ENCODE measurements at places on chromosomes 13 and 19.

- DNase-seq, result no peak
Observed at GRCh38 chr13:36752673-36753072, 66.3 kb upstream of the RFXAP start.

DNA sequence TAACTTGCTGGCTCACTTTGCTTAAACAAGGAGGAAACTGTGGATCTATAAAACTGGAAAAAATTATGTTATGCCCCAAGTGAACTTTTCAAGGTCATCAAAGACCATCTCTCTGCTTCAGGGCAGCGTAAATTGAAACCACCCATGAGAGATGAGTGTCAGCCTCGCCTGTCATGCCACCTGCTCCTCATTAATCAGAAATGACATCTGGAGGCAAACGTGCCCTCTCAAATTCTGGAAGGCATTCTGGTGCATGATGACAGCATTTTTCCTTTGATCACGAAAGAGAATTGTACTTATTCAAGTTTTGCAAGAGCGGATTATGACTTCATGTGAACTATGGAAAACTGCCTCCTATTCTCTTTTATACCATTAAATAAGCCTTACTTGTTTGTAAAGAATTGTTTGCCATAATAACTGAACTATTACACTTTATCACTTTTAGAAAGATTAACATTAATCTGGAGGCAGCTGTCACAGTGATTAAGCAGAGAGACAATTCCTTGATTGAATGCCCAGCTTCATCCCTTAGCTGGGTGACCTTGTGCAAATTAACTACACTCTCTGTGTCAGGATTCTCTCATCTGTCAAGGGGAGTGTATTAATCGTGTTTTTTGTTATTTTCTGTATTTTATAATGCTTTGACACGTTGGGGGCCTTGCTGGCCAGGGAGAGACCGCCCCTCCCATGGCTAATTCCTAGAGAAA is 17.0 kb upstream of the SACS start:
- no peak for DNase-seq

DNA sequence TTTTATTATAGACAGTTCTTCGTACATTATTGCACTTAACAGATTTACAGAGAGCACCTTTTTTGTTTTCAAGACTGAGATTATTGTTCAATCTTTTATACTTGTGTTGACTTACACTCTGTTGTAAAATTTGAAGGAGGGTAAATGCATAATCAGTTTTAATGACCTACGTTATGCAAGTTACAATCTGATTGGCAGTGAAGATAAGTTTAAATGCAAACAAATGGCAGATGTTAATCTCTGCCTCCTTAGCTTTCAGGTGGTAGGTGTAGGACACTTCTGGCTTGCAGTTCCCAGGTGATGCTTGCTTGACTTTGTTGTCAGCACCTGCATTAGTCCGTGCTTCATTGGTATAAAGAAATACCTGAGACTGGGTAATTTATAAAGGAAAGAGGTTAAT is 424.9 kb downstream of the FGF9 start:
- DNase-seq, result no peak

- no peak for DNase-seq
Observed at GRCh38 chr13:71374471-71375049, 492.4 kb downstream of the DACH1 start.

DNA sequence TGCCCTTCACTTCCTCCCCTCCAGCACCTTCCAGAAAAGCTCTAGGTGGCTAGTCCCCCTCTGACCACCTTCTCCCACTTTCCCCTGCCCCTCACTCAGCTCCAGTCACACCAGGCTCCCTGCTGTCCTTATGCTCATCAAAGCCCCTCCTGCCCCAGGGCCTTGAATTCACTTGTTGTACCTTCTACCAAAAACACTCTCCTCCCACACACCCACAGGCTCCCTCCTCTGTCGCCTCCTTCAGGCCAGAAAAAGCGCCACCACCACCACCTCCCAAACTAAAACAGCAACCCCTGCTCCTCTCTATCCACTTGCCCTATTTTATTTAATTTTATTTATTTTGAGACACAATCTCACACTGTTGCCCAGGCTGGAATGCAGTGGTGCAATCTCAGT is 4.8 kb upstream of the CEACAM16 start:
- no peak for DNase-seq

GRCh38 chr13:97786510-97786909 is 167.0 kb upstream of the IPO5 start:
- no peak for DNase-seq

DNA sequence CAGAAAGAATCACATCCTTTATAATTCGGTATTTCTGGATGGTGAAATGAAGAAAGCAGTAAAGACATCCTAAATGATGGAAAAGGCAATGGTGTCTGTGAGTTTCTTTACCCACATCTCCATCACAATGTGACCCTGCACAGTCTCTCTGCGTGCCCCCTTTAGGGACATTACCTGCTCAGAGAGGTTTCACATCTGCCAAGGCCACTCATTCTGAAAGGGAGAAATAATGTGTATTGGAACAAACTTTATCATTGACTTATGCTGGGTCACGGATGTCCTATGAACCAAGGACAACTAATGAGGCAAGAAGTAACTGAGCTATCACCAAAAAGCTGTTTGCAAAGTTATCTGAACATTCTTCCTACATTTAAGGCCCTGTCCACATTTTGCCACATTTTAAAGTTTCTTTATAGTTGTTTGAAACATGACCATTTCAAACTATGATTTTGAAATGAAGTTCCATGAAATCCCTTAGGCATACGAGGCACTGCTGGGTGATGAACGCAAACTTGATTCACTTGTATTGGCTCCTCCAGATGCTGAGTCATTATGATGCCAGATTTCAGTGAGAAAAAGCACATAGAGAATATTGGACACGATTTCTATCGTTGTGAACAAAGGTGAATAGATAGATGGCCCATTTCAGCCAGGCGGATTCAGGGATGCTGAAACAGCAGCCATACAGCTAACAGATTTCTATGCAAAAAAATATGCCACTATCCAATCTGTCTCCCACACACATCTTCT is 63.5 kb upstream of the HMGB1 start:
- no peak for DNase-seq

DNA sequence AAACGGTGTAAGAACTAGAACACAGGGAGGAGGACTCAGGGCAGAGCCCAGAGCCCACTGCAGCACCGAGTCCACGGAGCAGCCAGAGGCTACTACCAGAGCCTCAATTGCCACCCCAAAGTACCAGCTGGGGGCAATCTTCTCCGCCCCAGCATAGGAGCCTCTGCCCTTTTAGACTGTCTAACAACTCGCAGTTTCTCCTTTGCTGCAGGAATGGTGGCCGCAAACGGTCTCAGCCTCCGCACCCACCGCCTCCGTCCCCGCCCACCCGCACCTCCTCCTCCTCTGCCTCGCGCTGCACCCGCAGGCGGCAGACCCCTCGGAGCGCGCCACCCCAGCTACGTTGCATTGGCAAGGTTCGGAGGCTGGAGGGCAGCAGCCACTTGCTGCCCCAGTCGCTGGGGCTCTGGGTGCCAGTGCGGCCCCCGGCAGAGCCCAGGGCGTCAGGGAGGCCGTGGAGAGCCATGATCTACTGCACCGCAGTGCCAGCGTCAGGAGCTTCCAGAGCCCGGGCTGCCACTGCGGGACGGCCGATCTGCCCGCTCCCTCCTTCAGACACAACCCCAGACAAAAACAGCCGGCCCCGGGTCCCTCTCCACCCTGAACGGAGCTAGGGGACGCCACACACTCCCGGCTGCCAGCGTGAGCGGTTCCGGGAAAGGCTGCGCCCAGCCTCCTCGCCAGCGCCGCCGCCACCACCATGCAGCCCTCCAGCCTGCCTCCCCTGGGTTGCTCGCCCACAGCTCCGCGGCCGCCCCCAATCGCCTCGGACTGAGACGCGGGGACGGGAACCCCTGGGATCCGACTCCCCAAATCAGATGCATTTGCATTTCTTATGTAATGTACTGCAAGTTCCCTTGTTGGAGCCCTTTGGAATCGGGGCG is 1.8 kb downstream of the FGF14 start:
- DNase-seq, result peak; percentile 37

GRCh38 chr13:109233293-109233692 is 553.1 kb downstream of the IRS2 start:
- DNase-seq, result no peak

DNA sequence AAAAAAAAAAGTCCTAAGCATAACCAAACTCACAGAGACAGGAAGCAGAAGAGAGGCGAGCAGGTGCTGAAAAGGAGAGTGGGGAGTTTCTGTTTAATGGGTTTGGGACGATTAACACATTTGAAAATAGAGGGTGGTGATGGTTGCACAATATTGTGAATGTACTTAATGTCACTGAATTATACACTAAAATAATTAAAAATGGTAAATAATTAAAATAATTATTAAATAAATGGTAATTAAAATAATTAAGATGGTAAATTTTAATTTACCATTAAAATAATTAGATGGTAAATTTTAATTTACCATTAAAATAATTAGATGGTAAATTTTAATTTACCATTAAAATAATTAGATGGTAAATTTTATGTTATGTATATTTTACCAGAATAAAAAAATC is 74.8 kb upstream of the XPO4 start:
- no peak for DNase-seq

GRCh38 chr13:75788481-75788981 is 152.4 kb downstream of the LMO7 start:
- DNase-seq, result no peak

DNA sequence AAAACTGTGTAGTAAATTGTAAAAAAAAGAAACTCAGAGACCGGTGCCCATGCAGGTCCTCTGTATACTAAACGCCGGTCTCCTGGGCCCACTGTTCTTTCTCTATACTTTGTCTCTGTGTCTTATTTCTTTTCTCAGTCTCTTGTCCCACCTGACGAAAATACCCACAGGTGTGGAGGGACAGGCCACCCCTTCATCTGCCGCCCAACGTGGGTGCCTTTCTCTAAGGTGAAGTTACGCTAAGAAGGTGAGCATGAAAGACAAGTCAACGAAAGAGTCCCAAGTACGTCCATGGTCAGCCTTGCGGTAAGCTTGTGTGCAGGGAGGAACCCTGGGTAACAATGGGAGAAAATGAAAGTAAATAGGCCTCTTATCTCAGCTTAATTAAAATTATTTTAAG is 48.0 kb upstream of the WASF3 start:
- no peak for DNase-seq

DNA sequence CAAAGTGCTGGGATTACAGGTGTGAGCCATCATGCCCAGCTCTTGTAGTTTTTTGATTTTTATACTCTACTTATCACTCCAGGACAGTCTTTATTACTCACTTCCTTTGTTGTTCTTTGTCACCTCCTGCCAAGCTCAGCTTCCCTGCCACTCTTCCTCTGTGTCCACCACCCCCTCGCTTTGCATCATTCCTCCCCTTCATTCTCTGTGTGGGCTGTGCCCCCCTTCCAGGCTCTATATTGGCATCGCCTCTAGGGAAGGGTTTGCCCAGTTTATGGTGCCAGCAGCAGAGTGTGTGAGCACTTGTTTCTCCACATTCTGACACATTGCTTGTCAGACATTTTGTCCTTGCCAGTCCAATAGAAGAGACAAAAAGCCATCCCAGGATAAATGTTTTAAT is 15.1 kb downstream of the ZNF302 start:
- no peak for DNase-seq

GRCh38 chr13:41370736-41371135 is 59.7 kb downstream of the NAA16 start:
- DNase-seq, result no peak

DNA sequence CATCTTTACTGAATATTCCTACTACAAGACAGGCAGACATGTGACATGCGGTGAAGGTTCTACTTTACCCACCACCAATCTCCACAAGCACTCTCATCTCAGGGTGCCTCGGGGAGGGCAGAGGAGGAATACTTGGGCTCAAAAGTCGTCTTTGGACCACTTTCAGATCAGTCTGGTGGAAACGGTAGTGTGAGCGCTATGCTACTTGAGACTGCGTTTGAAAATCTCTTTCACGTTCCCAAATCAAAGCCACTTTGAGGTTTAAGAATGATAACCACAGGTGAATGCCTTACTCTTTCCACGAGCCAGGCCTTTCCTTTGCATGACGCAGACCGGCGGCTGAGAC is 1.5 kb upstream of the SOX1 start:
- DNase-seq, result no peak

GRCh38 chr13:65417953-65418352 is 1812.2 kb downstream of the PCDH9 start:
- DNase-seq, result no peak

DNA sequence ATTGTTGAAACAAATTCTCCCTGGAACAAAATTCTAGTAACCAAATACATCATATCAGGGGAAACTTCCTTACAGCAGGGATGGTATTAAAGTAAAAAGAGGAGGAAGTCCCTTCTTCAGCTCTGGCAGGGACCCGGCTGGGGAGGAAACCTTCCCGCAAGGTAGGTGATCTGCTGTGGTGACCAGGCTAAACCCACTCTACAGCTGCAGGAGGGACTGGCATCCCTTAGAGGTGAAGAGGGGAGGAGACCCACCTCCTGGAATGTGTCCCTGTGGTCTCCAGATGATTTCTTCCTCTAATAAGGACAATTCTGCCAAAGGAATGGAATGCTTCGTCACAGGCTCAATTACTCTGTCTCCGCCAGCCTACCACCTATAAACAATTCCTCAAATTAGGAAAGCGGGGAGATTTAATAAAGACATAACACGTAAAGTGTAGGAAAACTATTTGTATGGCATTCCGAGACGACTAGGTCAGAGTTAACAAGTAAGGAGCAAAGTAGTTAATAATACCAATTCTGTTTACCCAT is 637 bp upstream of the PDS5B start:
- DNase-seq, result peak; percentile 26

- no peak for DNase-seq
Observed at GRCh38 chr19:45931055-45931454, 16.5 kb upstream of the NANOS2 start.

DNA sequence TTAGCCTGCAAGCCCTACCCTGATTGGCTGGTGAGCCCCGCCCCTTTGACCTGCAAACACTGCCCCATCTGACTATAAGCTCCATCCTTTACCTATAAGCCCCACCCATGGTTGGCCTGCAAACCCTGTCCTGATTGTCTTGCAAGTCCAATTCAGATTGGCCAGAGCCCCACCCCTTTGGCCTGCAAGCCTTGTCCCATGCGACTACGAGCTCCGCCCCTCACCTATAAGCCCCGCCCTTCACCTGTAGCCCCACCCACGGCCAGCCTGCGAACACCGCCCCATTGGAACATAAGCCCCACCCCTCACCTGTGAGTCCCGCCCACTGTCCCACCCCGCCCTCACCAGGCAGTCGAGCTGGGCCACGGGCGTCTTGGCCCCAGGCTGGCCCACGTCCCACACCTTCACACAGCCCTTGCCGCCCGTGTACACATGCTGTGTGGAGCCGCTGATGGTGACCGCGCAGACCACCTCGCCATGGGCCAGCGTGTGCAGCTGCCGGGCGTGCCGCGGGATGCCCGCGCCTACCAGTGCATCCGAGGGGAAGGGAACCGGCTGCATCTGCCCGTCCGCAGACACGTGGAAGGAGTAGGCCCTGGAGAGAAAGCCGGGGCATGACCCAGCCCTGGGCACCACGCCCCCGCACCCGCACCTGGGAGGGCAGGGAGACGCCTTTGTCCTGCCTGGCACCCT is 22.9 kb downstream of the TLE2 start:
- peak; percentile 91 for DNase-seq

- DNase-seq, result no peak
Observed at GRCh38 chr13:101384929-101385328, 31.4 kb downstream of the NALCN start.
